Osteoblast (primary cell): ENCODE measurements at places on chromosomes 11 and 22. TPM values are rescaled to one million over a fixed set of nuclear protein-coding genes. Genes with fewer than 3 reads are reported as not detected.

- H3K4me1 ChIP-seq = no peaks in the 10 kb centered on the region
- no peak overlapping the region for H3K27ac ChIP-seq
- H3K36me3 ChIP-seq = no peaks in the 10 kb centered on the region
- H3K27me3 ChIP-seq = no peaks in the 10 kb centered on the region
These were observed 1698.3 kb upstream of the RAG2 start for GRCh38 chr11:38296211-38296776.

DNA sequence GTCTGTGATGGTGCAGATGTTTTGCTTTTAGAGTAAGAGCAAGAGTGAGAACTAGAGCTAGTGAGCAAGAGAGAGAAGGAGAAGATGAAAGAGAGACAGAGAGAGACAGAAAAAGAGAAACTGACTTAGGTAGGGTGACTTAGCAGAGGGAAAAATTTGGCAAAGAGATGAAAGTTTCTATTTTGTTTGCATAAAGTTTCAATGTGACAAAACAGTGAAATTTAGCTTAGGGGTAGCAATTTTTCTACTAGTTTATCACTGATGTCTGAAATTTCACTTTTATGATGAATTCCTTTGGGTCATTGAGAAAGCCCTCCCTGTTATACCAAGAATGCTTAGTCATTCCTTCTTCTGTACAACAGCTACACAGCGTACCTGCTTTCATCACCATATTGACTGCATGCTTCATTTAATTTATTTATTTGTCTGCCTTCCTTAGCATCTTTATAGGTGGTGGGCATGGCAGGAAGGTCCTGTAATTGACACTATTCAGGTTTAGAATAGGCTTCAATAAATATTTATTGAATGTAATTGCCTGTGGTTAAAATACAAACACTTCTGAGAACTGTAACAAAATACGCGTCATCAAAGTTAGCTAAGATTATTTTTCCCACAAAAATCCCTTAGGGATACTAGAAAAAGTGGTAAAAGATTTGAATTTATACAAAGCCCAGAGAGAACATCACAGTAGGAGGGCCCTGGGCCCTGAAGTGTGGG, 19.9 kb upstream of the CTSC start:
- peaks cover 16% of the 10 kb centered on the region for H3K4me1 ChIP-seq
- peak; percentile 78 for DNase-seq
- no peaks in the 10 kb centered on the region for H3K36me3 ChIP-seq

DNA sequence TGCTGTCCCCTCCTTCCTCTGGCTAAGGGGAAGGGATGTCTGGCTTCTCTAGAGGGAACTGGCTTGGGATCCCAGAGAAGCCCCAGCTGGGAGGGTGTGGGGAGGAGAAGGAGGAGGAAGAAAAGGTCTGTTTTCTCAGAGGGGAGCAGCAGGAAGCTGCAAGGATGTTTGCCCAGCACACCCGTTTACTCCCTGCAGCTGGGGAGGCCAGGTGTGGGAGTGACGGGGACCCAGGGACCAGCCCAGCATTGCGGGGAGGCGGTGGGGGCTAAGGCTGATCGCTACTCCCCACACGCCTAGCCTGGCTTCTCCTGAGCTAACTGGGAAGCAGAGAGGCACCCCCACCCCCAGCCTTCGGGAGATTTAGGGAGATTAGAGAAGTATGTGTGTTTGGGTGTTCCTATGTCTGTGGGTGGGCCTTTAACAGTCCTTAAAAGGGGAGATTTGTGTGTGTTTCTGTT, 3.9 kb downstream of the CREB3L1 start:
- peak overlapping the region; percentile 27 for H3K4me3 ChIP-seq
- peak; percentile 77 for DNase-seq
- peaks cover 4% of the 10 kb centered on the region for H3K36me3 ChIP-seq
- peak overlapping the region; percentile 19 for H3K27ac ChIP-seq
- no peaks in the 10 kb centered on the region for H3K27me3 ChIP-seq
- peaks cover 46% of the 10 kb centered on the region for H3K4me1 ChIP-seq

GRCh38 chr22:27545085-27545484, 256.5 kb downstream of the MN1 start:
- no peak overlapping the region for H3K27ac ChIP-seq
- no peaks in the 10 kb centered on the region for H3K36me3 ChIP-seq
- no peak for DNase-seq
- H3K4me3 ChIP-seq = no peak overlapping the region
- no peaks in the 10 kb centered on the region for H3K4me1 ChIP-seq

GRCh38 chr11:43952401-43953342, 10.2 kb downstream of the C11orf96 start:
- H3K4me1 ChIP-seq = peaks cover 7% of the 10 kb centered on the region
- no peak overlapping the region for H3K27ac ChIP-seq
- no peak overlapping the region for H3K4me3 ChIP-seq
- no peaks in the 10 kb centered on the region for H3K36me3 ChIP-seq

GRCh38 chr11:117925198-117925925, 3.8 kb downstream of the TMPRSS13 start:
- no peak overlapping the region for H3K4me3 ChIP-seq
- no peak overlapping the region for H3K27ac ChIP-seq
- H3K27me3 ChIP-seq = peaks cover 4% of the 10 kb centered on the region
- DNase-seq = peak; percentile 87
- H3K36me3 ChIP-seq = no peaks in the 10 kb centered on the region

GRCh38 chr11:85783758-85784157, 27.2 kb downstream of the SYTL2 start:
- no peaks in the 10 kb centered on the region for H3K36me3 ChIP-seq
- DNase-seq = no peak
- H3K4me1 ChIP-seq = peaks cover 3% of the 10 kb centered on the region
- no peaks in the 10 kb centered on the region for H3K27me3 ChIP-seq

GRCh38 chr22:48045369-48045768, 1282.9 kb downstream of the TBC1D22A start:
- H3K4me1 ChIP-seq = no peaks in the 10 kb centered on the region
- no peaks in the 10 kb centered on the region for H3K36me3 ChIP-seq
- no peak overlapping the region for H3K4me3 ChIP-seq
- H3K27me3 ChIP-seq = no peaks in the 10 kb centered on the region
- H3K27ac ChIP-seq = no peak overlapping the region
- DNase-seq = no peak

DNA sequence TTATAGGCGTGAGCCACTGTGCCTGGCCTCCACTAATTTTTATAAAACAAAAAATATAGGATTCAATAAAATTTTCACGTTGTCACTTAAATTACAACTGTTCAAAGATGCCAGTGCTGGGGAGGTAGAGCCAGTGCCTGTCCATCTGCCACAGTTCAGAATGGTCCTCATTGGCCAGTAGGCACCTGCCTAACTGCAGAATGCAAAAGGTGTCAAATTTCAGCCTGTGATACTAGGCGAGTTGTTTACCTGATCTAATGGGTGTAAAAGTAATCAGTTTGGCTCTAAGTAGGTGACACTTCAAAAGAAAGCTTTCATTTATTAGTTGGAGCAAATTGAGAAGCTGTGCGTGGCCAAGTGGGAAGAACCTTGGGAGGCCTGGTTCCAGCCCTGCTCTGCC, 2.4 kb downstream of the SMARCB1 start:
- DNase-seq = peak; percentile 23
- peaks cover 34% of the 10 kb centered on the region for H3K4me1 ChIP-seq
- H3K36me3 ChIP-seq = peaks cover 27% of the 10 kb centered on the region
- H3K27ac ChIP-seq = peak overlapping the region; percentile 18

- no peaks in the 10 kb centered on the region for H3K4me1 ChIP-seq
- H3K27me3 ChIP-seq = peaks cover 30% of the 10 kb centered on the region
- DNase-seq = peak; percentile 47
- no peak overlapping the region for H3K4me3 ChIP-seq
- no peak overlapping the region for H3K27ac ChIP-seq
These were observed 22.6 kb downstream of the PDGFB start for GRCh38 chr22:39221999-39222686.

- H3K4me1 ChIP-seq = peaks cover 24% of the 10 kb centered on the region
- H3K27ac ChIP-seq = no peak overlapping the region
- H3K27me3 ChIP-seq = no peaks in the 10 kb centered on the region
- no peaks in the 10 kb centered on the region for H3K36me3 ChIP-seq
These were observed 84.1 kb downstream of the C22orf31 start for GRCh38 chr22:28977481-28977971.

TRIM48 gene
- total RNA-seq = not detected in 2 replicates

CDC42EP1 gene
- 28.6 and 35.5 TPM in 2 replicates for total RNA-seq

MMP7 gene
- total RNA-seq = under 0.01 TPM in 1 of 2 replicates, not detected in the other

MUC5AC gene
- not detected in 2 replicates for total RNA-seq

SLC22A6 gene
- not detected in 2 replicates for total RNA-seq

NAGA gene
- total RNA-seq = 35.9 and 44.2 TPM in 2 replicates
